T-cell (primary cell): ENCODE measurements at places on chromosomes 1 and 21. TPM values are rescaled to one million over a fixed set of nuclear protein-coding genes. Genes with fewer than 3 reads are reported as not detected.

GRCh38 chr1:31798433-31799195, 17.2 kb downstream of the SPOCD1 start:
- H3K36me3 ChIP-seq: no peaks in the 10 kb centered on the region
- peaks cover 43% of the 10 kb centered on the region for H3K27me3 ChIP-seq
- no peak for DNase-seq
- H3K4me3 ChIP-seq: no peak overlapping the region

DNA sequence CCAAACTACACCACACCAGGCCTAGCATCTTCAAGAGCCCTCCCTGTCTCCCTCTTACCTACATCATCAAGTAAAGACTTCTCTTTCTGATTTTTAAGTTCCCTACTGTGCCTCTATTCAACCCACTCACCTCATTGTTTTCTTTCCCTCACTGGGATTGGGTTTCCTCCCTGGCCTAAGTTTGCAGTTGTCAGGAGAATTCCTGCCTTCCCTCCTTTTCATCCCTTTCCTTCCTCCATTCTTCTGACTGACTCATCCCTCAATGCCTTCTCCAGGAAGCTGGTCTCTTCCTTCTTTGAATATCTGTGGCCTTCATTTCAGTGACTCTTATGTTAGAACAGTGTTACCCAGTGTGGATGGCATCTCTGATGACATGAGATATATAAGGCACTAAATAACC, 139.9 kb upstream of the KIAA0040 start:
- DNase-seq: no peak
- H3K27me3 ChIP-seq: no peaks in the 10 kb centered on the region
- no peak overlapping the region for H3K4me3 ChIP-seq
- no peaks in the 10 kb centered on the region for H3K4me1 ChIP-seq
- no peak overlapping the region for H3K27ac ChIP-seq

- no peak for DNase-seq
- H3K4me3 ChIP-seq: no peak overlapping the region
- H3K4me1 ChIP-seq: no peaks in the 10 kb centered on the region
- peaks cover 15% of the 10 kb centered on the region for H3K36me3 ChIP-seq
Measured at GRCh38 chr1:151976858-151977257, 16.8 kb downstream of the S100A10 start.

DNA sequence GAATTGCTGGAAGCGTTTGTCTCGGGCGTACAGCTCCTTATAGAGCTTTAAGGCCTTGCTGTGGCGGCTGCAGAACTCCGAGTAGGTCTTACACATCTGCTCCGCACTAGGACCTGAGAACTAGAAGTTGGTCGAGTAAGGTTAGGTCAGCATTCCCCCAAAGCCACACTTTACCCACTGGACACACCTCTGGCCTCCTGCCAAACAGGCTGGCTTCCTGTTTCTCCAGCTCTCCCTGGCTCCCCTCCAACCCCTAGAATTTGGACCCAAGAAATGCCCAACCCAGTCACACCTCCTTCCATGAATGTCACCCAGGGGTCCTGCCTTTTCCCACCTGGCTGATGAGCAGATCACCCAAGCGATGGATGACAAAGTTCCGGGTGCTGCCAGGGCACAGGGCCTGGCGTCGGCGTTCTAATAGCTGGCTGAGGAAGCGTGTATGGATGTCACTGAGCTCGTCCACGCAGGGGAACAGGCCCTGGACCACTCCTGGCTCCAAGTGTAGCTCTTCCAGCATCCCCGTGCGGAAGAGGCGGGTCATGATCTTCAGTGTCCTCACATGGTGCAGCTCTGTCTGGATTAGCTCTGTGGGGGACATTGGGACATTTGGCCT, 15.6 kb downstream of the ARHGEF2 start:
- no peaks in the 10 kb centered on the region for H3K27me3 ChIP-seq
- peaks cover 33% of the 10 kb centered on the region for H3K4me1 ChIP-seq
- no peak for DNase-seq
- H3K36me3 ChIP-seq: peaks cover 97% of the 10 kb centered on the region

DNA sequence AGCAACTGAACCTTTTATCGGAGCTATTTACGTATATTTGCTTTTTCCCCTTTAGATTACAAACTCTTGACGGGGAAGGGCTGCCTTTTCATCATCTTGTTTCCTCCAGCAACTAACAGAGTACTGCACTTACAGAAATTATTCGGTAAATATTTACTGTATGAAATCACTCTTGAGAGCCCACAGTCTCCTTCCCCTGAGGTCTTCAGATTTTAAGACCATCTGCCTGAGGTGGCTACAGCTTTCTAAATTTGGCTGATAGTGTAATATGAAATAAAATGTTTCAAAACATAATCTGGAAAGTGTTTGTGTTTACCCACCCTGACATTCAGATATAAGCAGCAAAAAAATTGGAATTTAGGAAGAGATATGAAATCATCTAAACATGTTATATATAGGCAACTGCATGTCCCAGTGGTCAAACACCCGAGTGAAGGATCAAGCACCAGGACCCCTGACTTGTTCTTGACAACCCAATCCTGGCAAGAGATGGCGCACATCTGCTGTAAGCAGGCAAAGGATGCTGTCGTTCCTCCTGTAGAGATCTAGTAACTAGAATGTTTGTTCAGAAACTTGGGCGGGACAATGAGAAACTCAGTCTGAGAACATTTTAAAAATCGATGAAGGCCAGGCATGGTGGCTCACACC, 60.9 kb downstream of the SIPA1L2 start:
- H3K27me3 ChIP-seq: no peaks in the 10 kb centered on the region
- H3K4me3 ChIP-seq: no peak overlapping the region
- H3K27ac ChIP-seq: no peak overlapping the region
- DNase-seq: no peak
- no peaks in the 10 kb centered on the region for H3K36me3 ChIP-seq
- H3K4me1 ChIP-seq: no peaks in the 10 kb centered on the region

DNA sequence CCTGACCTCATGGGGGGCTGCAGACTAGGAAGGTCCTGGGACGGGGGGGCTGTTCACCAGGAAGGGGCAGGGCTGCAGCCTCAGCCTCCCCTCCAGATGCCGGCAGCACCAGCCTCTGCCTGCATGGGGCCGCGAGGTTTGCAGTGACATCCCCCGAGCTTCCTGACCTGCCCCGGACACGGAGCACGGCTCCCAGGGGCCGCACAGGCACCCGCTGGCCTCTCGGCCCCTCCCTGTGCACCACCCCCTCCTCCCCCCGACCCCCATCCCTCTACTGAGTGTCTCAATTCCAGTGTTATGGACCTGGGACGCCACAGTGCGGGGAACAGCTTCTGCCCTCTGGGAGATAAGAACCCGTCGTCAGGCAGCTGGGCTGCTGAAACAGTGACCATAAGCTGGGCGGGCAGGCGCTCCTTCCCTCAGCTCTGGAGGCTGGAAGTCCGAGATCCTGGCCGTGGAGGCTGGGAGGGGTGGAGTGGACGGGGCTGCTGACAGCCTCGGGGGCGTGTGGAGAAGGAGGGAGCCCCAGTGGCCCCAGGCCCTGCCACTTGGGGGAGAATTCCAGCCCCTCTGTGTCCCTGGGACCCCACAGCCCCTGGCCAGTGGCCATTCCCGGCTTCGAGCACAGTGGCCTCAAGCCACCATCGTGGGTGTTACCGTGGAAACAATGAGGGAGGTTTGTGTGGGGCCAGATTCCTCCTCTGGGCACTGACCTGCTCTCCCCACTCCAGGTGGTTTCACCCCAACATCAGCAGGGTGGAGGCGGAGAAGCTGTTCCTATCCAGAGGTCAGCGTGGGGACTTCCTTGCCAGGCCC, 11.6 kb downstream of the RNF223 start:
- H3K27ac ChIP-seq: no peak overlapping the region
- no peak for DNase-seq
- H3K27me3 ChIP-seq: peaks cover 68% of the 10 kb centered on the region
- no peaks in the 10 kb centered on the region for H3K36me3 ChIP-seq

DNA sequence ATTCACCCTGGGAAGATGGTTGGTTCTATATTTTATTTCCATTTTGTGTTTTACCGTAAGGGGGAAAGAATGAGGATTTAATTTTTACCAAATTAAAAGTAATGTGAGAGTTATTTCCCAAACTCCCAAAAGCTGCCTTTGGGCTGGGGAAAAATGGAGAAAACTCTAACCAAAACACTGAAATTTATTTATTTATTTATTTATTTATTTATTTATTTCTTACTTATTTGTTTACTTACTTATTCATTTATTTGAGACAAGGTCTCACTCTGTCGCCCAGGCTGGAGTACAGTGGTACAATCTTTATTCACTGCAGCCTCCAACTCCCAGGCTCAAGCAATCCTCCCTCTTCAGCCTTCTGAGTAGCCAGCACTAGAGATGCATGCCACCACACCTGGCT, 38.0 kb upstream of the ZBTB18 start:
- no peak for DNase-seq
- H3K27me3 ChIP-seq: peaks cover 9% of the 10 kb centered on the region
- H3K4me1 ChIP-seq: no peaks in the 10 kb centered on the region
- no peak overlapping the region for H3K4me3 ChIP-seq
- H3K36me3 ChIP-seq: no peaks in the 10 kb centered on the region

DNA sequence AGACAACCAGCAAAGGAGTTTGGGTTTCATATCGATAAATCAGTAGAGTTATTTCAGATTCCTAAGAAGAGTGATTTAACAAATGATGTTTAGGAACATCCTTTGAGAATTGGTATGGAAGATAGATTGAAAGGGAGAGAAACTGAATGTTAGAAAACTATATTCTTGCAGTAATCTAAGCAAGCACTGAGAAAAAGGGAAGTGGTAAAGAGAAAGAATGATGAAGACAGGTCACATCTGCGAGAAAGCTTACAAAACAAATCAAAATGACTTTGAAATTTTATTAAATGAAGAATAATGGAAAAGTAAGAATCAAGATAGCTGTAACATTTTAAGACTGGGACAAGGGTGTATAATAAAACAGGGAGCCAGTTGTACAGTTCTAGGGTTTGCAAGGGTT, 177.0 kb downstream of the HS2ST1 start:
- H3K27ac ChIP-seq: no peak overlapping the region
- H3K4me3 ChIP-seq: no peak overlapping the region
- peaks cover 2% of the 10 kb centered on the region for H3K36me3 ChIP-seq
- DNase-seq: no peak
- no peaks in the 10 kb centered on the region for H3K4me1 ChIP-seq

DNA sequence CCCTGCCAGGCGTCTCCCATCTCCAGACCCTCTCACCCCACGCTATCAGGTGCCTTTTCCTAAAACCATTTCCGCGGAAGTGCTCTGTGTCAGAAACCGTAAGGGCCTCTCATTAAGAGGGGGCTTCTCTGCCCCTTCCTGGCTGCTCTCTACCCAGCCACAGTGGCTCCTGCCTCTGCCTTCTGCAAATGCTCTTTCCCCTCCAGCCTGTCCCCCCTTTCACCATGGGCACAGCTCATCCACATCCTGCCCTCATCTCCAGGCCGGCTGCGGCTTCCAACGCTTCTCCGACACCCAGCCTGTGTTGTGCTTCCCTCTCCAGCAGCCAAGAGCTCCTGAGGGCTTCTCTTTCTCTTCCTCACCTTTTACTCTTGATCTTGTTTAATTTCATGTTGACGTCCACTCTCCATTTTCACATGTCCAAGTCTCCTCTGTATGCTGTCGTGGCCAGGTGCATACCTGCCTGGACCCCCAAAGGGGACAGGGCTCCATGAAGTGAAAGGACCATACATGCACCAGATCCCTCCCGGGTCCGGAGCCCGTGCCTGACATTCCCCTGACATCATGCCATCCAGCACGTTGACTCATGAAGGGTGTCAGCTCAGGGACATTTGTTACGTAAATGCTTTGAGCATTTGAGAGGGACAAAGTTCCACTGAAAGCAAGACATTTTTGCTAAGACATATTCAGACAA, 306.5 kb downstream of the AJAP1 start:
- DNase-seq: no peak
- no peaks in the 10 kb centered on the region for H3K27me3 ChIP-seq
- H3K4me3 ChIP-seq: no peak overlapping the region
- no peaks in the 10 kb centered on the region for H3K36me3 ChIP-seq

DNA sequence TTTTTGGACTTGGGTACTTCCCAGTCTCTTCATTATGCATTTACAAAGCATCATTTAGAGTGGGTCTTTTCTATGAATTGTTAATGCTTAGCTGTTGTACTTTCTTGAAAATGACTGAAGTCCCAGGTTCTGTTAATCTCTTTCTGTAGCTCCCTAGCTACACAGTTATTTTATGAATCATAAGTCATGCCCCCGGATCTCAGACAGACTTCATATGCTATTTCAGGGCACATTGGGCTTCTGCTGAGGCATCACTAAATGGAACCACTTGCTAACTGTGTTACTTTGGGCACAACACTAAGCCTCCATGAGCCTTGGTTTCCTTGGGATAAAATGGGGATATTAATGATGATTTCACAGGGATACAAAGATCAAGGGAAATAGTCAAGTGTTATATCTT, 55.5 kb upstream of the RBM15 start:
- no peaks in the 10 kb centered on the region for H3K4me1 ChIP-seq
- no peaks in the 10 kb centered on the region for H3K36me3 ChIP-seq
- no peak overlapping the region for H3K27ac ChIP-seq
- H3K4me3 ChIP-seq: no peak overlapping the region
- peaks cover 2% of the 10 kb centered on the region for H3K27me3 ChIP-seq

GRCh38 chr1:3551290-3551678, 60.0 kb downstream of the MEGF6 start:
- no peaks in the 10 kb centered on the region for H3K36me3 ChIP-seq
- peaks cover 4% of the 10 kb centered on the region for H3K27me3 ChIP-seq
- no peak for DNase-seq
- H3K27ac ChIP-seq: no peak overlapping the region
- H3K4me1 ChIP-seq: no peaks in the 10 kb centered on the region

- no peak overlapping the region for H3K27ac ChIP-seq
- peak overlapping the region; percentile 30 for H3K4me3 ChIP-seq
- H3K36me3 ChIP-seq: no peaks in the 10 kb centered on the region
- peaks cover 28% of the 10 kb centered on the region for H3K4me1 ChIP-seq
- H3K27me3 ChIP-seq: peaks cover 79% of the 10 kb centered on the region
Measured at GRCh38 chr1:205456383-205456867, 580 bp upstream of the BLACAT1 start.

DNA sequence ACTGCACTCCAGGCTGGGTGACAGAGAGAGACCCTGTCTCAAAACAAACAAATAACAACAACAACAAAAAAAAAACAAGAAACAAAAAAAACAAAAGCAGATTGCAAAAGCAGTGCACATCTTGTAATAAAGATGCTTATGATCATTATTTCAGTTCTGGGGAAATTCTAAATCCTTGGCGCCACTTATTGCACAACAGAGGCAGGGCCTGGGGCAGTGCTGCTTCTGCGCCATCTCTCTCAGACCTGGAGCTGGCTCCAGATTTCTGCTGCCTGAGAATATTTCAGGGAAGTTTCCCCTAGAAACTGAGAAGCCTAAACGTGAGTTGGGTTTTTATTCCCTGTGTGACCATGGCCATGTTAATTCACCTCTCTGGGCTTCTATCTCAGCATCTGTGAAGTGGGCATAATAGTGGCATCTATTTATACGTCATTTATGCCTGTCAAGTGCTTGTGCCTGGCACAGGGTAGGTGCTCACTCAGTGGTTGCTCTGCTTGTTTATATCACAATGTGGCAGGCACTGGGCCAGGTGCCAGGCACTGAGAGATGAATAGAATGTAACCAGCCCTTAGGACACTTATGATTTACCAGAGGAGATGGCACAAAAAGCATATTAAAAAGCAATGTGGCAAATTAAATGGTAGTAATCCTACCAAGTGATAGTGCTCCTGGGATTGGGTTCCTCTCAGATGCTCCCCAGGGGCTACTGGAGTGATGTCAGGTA, 67.9 kb downstream of the MDM4 start:
- no peak for DNase-seq
- H3K36me3 ChIP-seq: peaks cover 6% of the 10 kb centered on the region
- peak overlapping the region; percentile 32 for H3K27ac ChIP-seq
- no peaks in the 10 kb centered on the region for H3K27me3 ChIP-seq

Gene PCP4
- not detected for total RNA-seq

Gene C2CD2
- total RNA-seq: 7.7 TPM

Gene DYRK3
- 0.73 TPM for total RNA-seq

Gene TRABD2B
- total RNA-seq: not detected

Gene KRTAP11-1
- not detected for total RNA-seq

Gene LCE2C
- not detected for total RNA-seq

Gene NBPF9
- total RNA-seq: 42.9 TPM

Gene MYOG
- total RNA-seq: not detected

Gene CRP
- not detected for total RNA-seq

Gene GNAT2
- total RNA-seq: not detected

Gene SEMA4A
- total RNA-seq: 1.9 TPM

Gene TMEM222
- total RNA-seq: 47.1 TPM
